ENCODE measurements at places on chromosomes 16 and 17.

DNA sequence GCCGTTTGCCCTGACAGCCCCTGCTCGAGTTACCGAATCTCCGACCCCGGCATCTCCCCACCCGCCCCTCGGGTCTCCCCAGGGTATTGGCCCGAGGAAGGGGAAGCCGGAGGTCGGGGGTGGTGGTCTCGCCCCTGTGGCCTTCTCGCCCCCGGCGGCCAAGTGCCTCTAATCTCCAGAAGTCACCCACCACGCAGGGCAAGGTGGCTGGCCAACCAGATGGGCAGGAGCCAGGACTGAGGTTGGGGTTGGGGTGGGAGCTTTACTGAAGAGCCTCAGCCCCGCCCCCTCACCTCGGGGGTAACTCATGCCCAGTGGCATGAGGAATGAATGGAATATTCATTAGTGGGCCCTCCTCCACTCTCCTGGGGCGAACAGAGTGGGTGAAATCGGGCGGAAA is 637 bp downstream of the DHRS11 start:
- no peak for DNase-seq

- no peak for DNase-seq
These were observed 15.8 kb downstream of the GPR179 start for GRCh38 chr17:38327936-38328335.

- no peak for DNase-seq
These were observed 46.1 kb downstream of the DCUN1D3 start for GRCh38 chr16:20853981-20854620.

GRCh38 chr16:49755313-49755620 is 100.6 kb downstream of the ZNF423 start:
- DNase-seq: no peak

- DNase-seq: no peak
These were observed 5.0 kb upstream of the BCL6B start for GRCh38 chr17:7017827-7018200.
